ENCODE measurements at places on chromosomes 3 and 15. TPM values are rescaled to one million over a fixed set of nuclear protein-coding genes. Genes with fewer than 3 reads are reported as not detected.

The ATP8B4 gene
- total RNA-seq = 1.3 TPM

The WNT5A gene
- total RNA-seq = 0.09 TPM

DNA sequence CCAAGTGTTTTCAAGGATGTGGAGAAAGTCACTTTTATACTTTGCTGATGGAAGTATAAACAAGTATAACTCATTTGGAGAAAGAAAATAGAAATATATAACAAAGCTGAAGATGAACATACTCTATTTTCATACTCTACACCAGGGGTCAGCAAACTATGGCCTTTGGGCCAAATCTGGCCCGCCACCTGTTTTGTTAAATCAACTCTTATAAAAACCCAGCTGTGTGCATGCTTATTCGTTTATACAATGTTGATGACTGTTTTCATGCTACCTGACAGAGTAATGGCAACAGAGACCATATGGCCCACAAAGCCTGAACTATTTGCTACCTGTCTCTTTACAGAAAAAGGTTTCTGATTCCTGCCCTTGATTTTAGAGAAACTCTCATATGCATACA is 124.0 kb downstream of the NR1D2 start:
- no peaks in the 10 kb centered on the region for H3K4me1 ChIP-seq
- no peak overlapping the region for H3K4me3 ChIP-seq
- H3K27me3 ChIP-seq = no peaks in the 10 kb centered on the region
- DNase-seq = no peak
- no peak overlapping the region for H3K27ac ChIP-seq

- H3K4me1 ChIP-seq = no peaks in the 10 kb centered on the region
- H3K27me3 ChIP-seq = no peaks in the 10 kb centered on the region
- no peak for DNase-seq
- H3K27ac ChIP-seq = no peak overlapping the region
- H3K36me3 ChIP-seq = no peaks in the 10 kb centered on the region
Observed at GRCh38 chr3:144109944-144110343, 138.3 kb downstream of the DIPK2A start.

The SYNM gene
- 7.3 TPM for total RNA-seq

DNA sequence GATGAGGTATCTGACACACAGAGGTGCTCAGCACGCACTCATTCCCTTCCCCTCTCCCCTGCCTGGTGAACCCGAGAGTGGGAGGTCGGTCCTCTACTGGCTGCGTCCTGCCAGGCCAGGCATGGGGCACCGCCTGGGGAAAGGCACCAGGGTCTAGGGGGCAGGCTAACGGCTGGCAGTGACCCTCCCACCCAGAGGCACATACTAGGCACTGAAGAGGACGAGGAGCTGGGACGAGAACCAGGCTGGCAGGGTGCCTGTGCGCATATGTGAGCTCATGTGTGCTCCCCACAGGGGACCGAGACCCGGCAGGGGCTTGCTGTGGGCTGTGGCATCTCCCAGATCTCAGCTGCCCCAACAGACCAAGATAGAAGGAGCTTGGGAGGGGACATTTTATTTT is 86.7 kb downstream of the IQSEC1 start:
- H3K4me3 ChIP-seq = no peak overlapping the region
- peaks cover 13% of the 10 kb centered on the region for H3K36me3 ChIP-seq
- no peak for DNase-seq
- peaks cover 6% of the 10 kb centered on the region for H3K4me1 ChIP-seq
- H3K27ac ChIP-seq = no peak overlapping the region
- H3K27me3 ChIP-seq = no peaks in the 10 kb centered on the region

DNA sequence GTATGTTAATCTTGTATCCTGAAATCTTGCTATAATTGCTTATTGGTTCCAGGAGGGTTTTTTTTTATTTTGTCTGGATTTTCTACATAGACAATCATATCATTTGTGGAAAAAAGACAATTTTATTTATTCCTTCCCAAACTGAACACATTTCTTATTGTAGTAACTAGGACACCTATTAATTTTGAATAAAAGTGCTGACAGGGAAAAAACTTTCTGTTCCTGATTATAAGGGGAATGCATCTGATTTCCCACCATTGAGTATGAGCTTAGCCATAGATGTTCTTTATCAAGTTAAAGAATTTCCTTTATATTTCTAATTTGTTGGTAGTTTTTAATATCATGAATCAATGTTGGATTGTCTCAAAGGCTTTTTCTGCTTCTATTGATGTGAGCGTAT is 460.7 kb upstream of the CNTN3 start:
- no peak overlapping the region for H3K27ac ChIP-seq
- no peak overlapping the region for H3K4me3 ChIP-seq
- DNase-seq = no peak

DNA sequence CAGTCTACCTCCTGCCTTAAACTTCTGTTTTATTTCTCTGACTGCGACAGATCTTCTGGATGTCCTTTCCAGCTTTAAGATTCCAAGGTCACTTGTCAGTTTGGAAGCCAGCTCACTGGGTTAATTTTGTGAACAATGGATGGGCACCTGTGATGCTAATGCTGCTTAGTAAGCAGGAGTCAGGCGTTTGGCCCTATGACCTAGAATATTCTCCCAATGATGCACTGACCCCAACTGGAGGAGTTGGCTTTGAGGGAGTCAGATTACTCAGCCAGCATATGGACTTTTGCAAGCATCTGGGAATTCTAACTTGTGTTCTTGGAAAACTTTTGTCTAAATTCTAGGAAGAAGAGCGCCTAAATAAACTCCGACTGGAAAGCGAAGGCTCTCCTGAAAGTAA is 28.1 kb downstream of the HACD3 start:
- no peak overlapping the region for H3K27ac ChIP-seq
- no peaks in the 10 kb centered on the region for H3K4me1 ChIP-seq
- H3K27me3 ChIP-seq = no peaks in the 10 kb centered on the region
- no peak overlapping the region for H3K4me3 ChIP-seq

The PRSS50 gene
- total RNA-seq = not detected

- DNase-seq = no peak
- no peak overlapping the region for H3K4me3 ChIP-seq
- peaks cover 10% of the 10 kb centered on the region for H3K27me3 ChIP-seq
- H3K27ac ChIP-seq = no peak overlapping the region
- H3K4me1 ChIP-seq = no peaks in the 10 kb centered on the region
Observed at GRCh38 chr3:40872258-40872920, 326.9 kb upstream of the CTNNB1 start.

The SEMA7A gene
- 4.7 TPM for total RNA-seq

DNA sequence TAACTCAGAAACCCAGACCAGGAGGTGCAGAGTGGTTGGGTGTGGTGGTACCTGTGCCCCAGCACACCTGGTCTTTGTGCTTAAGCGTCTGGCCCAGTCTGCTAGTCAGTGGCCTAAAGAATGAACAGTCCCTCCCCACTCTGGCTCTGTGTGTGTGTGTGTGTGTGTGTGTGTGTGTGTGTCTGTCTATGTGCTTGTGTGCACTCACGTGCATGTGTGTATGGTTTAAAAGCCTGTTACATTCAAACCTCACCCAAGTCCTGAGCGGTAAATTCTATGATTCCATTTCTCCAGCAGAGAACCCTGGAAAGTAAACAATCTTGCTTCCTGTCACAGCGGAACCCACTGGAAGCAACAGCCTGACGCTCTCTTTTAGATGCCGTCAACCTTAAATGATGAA is 34.2 kb downstream of the EDEM1 start:
- no peak overlapping the region for H3K4me3 ChIP-seq
- H3K4me1 ChIP-seq = no peaks in the 10 kb centered on the region
- DNase-seq = no peak
- no peaks in the 10 kb centered on the region for H3K27me3 ChIP-seq
- peaks cover 25% of the 10 kb centered on the region for H3K36me3 ChIP-seq

- H3K4me3 ChIP-seq = no peak overlapping the region
- H3K27ac ChIP-seq = no peak overlapping the region
- DNase-seq = peak; percentile 5
- H3K27me3 ChIP-seq = peaks cover 26% of the 10 kb centered on the region
- no peaks in the 10 kb centered on the region for H3K36me3 ChIP-seq
- H3K4me1 ChIP-seq = no peaks in the 10 kb centered on the region
Observed at GRCh38 chr3:46663591-46664135, 29.8 kb downstream of the ALS2CL start.

- no peaks in the 10 kb centered on the region for H3K27me3 ChIP-seq
- no peak for DNase-seq
- H3K27ac ChIP-seq = no peak overlapping the region
- no peaks in the 10 kb centered on the region for H3K4me1 ChIP-seq
- no peak overlapping the region for H3K4me3 ChIP-seq
Observed at GRCh38 chr3:62558549-62559112, 185.3 kb upstream of the FEZF2 start.

DNA sequence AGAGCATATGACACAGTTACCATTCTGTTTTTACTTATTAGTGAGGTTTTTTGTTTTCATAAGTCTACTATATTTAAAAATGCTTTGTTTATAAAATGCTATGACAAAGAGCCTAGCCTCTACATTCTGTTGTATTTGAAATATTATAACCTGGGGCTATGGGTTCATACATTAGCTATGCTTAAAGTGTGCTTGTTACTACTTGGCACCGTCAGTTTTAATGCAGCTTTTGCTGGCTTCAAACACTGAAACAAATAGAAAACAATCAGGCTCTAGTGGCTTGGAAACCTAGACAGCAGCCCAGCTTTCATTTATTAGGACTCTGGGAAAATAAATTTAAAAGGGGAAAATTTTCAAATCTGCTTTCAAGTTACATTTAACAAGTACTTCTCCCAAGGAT is 635.9 kb downstream of the CADM2 start:
- H3K27ac ChIP-seq = no peak overlapping the region
- no peak for DNase-seq
- H3K4me1 ChIP-seq = no peaks in the 10 kb centered on the region
- H3K4me3 ChIP-seq = no peak overlapping the region
- no peaks in the 10 kb centered on the region for H3K27me3 ChIP-seq

- peaks cover 18% of the 10 kb centered on the region for H3K36me3 ChIP-seq
- peaks cover 40% of the 10 kb centered on the region for H3K4me1 ChIP-seq
- H3K27me3 ChIP-seq = no peaks in the 10 kb centered on the region
- peak; percentile 38 for DNase-seq
- H3K4me3 ChIP-seq = peak overlapping the region; percentile 77
Observed at GRCh38 chr3:9934235-9934621, 594 bp downstream of the CRELD1 start.
